Muscle of back (tissue), 13 donors: ENCODE measurements at places on chromosomes 12 and 14. TPM values are rescaled to one million over a fixed set of nuclear protein-coding genes. Genes with fewer than 3 reads are reported as not detected.

GRCh38 chr12:131928080-131928710 is 881 bp upstream of the PUS1 start:
- peak; percentile 18 for DNase-seq

DNA sequence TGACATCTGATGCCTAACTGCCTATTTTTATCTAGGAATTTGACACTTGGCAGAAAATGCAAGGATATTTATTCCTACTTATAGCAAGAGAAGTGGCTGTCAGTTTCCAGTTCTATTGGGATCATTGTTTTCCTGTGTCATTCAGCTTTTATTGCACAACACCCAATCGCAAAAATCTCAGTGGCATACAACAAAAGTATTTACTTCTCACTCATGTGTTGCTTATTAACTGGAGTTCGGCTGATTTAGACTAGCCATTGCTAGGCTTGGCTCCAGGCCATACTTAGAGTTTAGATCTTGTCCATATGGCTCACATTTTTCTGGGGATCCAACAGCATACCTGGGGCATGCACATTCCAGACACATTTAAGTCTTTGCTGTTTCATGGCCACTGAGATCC is 218.6 kb upstream of the SYT1 start:
- DNase-seq: no peak

DNA sequence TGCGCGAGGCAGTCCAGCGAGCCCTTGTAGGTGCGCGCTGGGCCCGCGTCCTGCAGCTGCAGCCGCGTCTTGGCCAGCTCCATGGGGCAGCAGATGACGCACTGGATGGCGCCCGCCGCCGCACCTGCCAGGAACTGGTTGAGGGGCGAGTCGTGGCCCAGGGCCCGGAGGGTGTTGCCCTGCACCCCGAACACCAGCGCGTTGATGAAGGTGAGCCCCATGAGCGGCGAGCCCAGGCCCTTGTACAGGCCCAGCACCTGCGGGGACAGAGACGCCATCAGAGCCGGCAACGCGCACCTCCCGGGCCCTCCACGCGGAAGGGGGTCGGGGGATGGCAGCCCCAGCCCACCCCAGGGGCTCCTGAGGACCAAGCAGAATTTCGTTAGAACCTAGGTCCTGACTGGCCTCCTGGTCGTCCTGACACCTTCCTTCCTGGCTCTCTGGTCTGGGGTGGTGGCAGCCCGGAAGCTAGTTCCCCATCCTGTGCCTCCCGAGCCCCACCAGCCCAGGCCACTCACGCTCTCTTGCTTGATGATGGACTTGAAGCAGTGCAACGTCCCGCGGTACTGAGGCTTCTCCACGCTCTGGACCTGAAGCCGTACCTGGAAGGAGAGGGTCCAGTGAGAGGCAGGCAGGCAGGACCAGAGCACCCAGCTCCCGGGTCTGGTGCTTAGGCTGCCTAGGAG is 13.3 kb downstream of the SLC25A29 start:
- DNase-seq: no peak

GRCh38 chr12:85580562-85581168 is 255.5 kb downstream of the RASSF9 start:
- DNase-seq: peak; percentile 3

DNA sequence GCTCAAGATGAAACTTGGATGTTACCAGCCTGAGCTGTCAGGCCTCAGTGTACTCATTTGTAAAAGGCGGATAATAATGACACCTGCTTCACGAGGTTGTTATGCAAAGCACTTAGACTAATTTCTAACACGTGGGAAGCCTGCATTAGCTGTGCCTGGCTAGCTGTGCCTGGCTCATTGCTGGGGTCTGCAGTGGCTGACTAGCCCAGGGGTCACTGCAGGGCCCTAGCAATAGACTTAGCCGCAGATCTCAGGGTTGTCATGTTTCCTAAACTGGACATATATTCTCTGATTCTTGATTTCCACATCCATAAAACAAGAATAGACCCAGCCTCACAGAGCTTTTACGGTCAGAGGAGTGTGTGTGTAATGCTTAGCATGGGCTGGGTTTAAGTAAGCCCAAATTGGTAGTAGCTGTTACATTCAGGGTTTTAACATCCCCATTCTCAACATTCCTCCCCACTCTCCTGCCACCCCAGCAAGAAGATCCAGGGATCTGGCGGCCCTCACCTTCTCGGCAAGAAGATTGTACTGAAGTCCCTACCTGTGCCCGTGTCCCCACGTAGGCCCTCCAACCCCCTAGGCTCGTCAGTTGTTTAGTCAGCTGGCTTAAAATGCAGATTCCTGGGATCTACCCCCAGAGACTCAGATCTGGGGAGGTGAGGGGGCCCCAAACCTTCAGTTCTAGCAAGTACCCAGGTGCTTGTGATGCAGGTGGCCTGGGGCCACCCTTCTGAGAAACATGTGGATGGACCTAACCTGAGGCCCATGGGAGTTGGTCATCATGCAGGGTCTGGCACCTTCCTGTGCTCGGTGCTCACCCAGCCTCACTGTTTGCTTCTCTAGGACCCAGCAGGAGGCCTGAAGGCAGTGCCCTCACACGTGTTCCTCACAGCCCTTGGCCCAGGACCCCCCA is 8.6 kb downstream of the NR4A1 start:
- DNase-seq: no peak

DNA sequence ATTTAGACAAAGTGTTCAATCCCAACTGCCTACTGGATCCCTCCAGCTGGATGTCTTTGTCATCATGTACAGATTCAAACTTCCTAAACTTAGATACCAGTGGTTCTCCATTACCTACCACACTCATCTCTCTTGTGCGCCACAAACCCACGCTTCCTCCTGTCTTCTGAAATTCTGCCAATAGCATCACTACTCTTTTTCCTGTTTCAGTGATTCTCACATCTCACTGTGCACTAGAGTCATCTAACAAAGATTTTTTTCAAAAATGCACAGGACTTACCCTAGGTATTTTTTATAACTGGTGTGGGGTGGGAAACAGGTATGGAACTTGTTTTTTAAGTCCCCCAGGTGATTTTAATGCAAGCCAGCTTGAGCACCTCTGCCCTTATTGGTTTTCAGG is 5.9 kb downstream of the PSMB5 start:
- DNase-seq: no peak

DNA sequence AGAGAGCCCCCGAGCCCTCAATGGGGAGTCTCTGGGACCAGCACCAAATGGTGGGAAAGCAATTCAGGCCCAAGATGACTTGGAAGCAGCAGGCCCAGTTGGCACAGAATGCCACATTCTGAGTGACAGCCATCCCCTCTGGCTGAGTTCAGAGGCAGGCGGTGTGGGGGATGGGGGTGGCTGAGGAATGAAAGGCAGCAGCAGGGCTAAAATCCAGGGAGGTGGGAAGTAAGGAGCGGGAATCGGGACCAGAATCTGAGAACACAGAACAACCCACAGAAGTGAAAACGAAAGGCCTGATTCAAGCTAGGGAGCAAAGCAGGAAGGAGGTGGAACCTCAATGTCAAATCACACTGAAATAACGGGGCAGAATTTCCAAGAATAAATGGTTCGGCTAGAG is 171.2 kb downstream of the CALM1 start:
- DNase-seq: no peak

DNA sequence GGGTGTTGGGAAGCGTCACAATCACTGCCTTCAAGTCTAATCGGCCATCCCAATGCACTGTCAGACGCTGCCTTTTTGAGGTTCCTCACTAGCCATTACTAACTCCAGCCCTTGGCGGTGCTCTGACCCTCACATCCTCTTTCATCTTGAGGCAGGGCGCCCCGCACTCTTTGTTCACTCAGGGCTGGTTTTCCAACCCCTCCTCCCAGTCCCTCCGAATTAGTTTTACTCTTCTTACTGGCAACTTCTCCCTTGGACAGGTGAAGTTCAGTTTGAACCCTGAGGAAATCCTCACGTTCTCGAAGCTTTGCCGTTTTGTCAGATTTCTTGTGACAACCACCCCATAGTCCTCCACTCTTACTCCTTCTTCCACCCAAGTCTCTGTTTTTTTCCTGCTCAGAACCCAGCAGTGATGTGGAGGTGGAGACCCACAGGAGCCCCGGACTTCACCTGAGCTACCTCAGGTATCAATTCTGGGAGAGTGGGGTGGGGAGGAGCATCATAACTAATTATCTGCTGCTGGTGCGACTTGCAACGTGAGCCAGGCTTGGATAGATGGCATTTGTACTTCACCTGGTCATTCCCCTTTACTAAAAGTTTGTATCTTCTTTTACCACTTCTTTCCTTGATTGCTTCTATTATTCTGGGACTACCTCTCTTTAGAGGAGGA is 757 bp downstream of the ZC3H10 start:
- peak; percentile 22 for DNase-seq

DNA sequence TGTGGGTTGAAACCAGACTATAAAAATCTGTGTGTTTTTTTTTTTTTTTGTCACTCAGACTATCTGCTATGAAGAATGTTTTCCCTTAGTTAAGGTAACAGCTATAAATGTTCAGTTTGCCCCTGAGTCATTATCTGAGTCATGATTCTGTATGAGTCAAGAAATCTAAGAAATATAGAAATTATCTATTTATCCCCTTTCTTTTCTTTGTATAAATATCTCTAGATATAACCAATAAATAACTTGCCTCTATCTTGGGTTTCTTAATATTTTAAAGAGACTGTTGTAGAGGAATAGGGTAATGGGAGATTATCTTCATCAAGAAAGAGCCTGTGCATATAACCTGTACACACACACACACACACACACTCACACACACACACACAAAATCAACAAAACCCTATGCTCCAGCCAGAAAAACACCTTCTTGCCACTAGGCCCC is 161.7 kb upstream of the EEA1 start:
- DNase-seq: no peak

GRCh38 chr12:32893458-32893857 is 3.1 kb downstream of the PKP2 start:
- no peak for DNase-seq

GRCh38 chr12:69254046-69254445 is 14.7 kb downstream of the CPSF6 start:
- DNase-seq: peak; percentile 30

- no peak for DNase-seq
Observed at GRCh38 chr14:100711493-100711892, 15.2 kb upstream of the DLK1 start.

GRCh38 chr12:52622349-52622748 is 4.0 kb upstream of the KRT73 start:
- no peak for DNase-seq

- no peak for DNase-seq
Observed at GRCh38 chr12:117724543-117724942, 244.2 kb downstream of the KSR2 start.

SCARB1 gene
- 18.7 TPM for polyA plus RNA-seq

RNASE7 gene
- polyA plus RNA-seq: not detected

TRPV4 gene
- 1.1 TPM for polyA plus RNA-seq

ADCY6 gene
- 38.0 TPM for polyA plus RNA-seq

RNASE3 gene
- 1.2 TPM for polyA plus RNA-seq

PDZRN4 gene
- polyA plus RNA-seq: 1.7 TPM

RAPGEF3 gene
- polyA plus RNA-seq: 13.2 TPM
